ENCODE measurements at places on chromosomes 3 and 15. TPM values are rescaled to one million over a fixed set of nuclear protein-coding genes. Genes with fewer than 3 reads are reported as not detected.

DNA sequence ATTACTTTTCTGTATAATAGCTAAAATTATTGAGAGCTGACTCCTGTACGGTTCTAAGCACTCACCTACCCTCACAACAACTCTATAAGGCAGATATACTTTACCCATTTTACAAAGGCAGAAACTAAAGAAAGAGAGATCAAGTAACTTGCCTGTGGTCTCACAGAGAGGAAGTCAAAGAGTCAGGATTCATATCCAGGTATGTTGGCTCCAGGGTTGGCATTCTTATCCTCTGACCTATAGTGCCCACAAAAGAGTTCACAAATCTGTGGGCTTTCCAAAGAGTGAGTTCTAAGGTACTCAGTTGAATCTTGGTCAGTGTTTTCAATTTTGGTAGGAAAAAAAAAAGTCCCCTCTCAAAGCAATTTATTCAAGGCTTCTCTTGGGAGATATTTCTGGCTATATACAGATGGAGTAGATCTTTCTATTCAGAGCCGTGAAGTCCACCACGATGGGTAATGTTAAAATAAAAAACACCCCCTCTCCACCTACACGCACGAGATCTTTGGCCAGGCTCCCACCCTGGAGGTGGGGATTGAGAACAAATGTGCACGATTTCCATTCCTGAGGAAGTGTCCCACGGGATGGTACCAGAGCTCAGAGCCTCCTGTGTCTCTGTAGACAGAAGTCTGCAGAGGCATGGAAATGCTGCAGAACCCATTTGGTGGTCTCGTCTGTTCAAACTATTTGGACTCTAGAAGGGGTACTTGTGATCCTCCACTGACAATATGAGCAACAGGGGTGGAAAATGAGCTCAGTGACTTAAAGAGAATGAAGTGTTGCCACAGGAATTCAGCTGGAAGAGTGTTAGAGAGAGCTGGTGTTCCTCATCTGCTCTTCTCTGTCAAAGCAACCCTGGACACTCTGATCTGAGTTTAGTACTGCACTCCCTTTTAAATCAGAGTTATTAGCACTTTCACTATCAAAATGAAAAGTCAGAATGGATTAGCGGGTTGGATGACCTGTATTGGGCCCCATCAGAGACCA, 212.1 kb upstream of the EIF1B start:
- no peaks in the 10 kb centered on the region for H3K27me3 ChIP-seq
- no peaks in the 10 kb centered on the region for H3K36me3 ChIP-seq
- H3K4me3 ChIP-seq, result no peak overlapping the region
- H3K27ac ChIP-seq, result no peak overlapping the region
- no peaks in the 10 kb centered on the region for H3K4me1 ChIP-seq

DNA sequence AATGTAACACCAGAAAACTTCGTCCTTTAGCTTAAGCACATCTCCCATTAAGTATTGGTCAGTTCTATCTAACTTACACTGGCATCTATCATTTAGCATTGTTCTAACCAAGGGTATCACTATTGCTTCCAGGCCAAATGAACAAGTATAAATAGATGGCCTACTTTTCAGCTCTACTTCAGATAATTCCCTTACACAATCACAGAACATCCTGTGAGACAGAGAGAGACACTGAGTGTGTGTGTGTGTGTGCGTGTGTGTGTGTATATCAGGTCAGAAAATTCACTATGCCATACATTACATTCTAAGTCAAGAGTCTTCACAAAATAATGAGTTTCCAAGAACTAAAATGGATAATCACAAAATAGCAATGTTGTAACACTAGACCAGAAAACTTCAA, 39.1 kb downstream of the SCAPER start:
- no peaks in the 10 kb centered on the region for H3K36me3 ChIP-seq
- H3K27ac ChIP-seq, result no peak overlapping the region
- H3K4me1 ChIP-seq, result peaks cover 2% of the 10 kb centered on the region
- no peaks in the 10 kb centered on the region for H3K27me3 ChIP-seq

- DNase-seq, result no peak
- H3K36me3 ChIP-seq, result no peaks in the 10 kb centered on the region
- H3K27me3 ChIP-seq, result no peaks in the 10 kb centered on the region
- H3K4me3 ChIP-seq, result no peak overlapping the region
Measured at GRCh38 chr15:50767332-50767861, 1.9 kb upstream of the SPPL2A start.

The CGNL1 gene
- total RNA-seq, result 26.1 TPM

Data from ovary (tissue), 10 donors.